SHP77 treated with DMSO at 0.1 percent for 48 hours (cell line): ENCODE measurements at places on chromosomes 6 and 20.
A peak's percentile ranks its signal among the peaks of the same experiment; 100 is the strongest.

GRCh38 chr6:132712366-132712765, 1.5 kb downstream of the VNN1 start:
- no peak for DNase-seq

DNA sequence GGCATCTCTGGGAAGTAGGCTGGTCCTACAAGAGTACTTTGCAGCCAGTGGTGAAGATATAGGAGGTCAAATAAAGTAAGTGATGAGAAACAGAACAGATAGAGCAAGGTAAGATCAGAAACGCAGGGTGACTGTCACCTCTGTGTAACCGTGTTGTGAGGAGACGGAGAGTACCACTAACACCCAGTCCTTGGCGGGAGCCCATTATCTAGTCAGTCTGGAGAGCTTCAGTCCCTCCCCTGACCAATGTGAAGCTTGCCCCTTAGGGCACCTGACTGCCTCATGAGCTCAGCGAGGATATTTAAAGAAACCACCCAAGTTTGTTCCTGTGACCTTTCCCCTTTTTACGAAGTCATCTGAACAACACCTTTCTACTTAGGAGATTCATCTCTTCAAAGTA, 110.0 kb downstream of the SAMD5 start:
- DNase-seq, result no peak

- no peak for DNase-seq
Measured at GRCh38 chr6:138909511-138909910, 78.5 kb downstream of the REPS1 start.

- DNase-seq, result no peak
Measured at GRCh38 chr6:151422981-151423380, 28.9 kb downstream of the RMND1 start.

GRCh38 chr6:147142684-147143245, 61.5 kb upstream of the STXBP5 start:
- DNase-seq, result no peak

- no peak for DNase-seq
Measured at GRCh38 chr6:25103603-25104002, 167.8 kb upstream of the RIPOR2 start.

DNA sequence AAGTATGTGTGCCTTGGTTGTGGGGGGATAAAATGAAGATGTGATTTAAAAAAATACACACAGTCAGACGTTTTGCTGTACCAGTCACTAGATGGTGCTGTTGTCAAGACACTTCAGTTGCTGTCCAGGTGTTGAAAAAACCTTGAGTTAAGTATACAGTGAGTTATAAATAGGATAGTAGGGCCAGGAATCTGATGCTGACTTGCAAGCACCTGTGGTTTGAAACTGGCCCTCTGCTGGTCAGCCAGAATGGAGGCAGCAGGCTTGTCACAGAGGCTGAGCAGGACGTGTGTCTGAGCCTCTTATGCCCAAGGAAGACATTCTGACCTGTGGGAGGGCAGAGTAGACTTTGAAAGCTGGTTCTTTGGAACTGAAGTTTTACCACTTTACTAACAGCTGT, 27.8 kb downstream of the RNF8 start:
- DNase-seq, result peak; percentile 88

DNA sequence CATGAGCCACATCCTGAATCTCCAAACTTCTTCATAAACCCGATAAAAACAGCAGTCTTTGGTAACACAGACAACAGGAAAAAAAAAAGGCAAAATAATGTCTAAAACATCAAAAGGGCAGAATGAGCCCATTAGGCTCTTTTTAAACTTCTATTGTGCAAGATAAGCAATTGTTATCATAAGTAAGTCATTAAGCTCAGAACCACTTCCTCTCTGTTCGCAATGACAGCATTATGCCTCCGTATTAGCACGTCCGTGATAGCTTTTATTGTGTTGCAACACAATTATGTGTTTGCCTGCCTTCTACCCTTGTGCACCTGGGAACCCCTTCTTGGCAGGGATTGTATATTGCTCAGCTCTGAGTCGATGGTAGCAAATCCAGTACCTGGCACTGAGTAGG, 147.1 kb downstream of the LRFN2 start:
- DNase-seq, result no peak

GRCh38 chr6:52546678-52547077, 30.2 kb downstream of the TRAM2 start:
- DNase-seq, result no peak

DNA sequence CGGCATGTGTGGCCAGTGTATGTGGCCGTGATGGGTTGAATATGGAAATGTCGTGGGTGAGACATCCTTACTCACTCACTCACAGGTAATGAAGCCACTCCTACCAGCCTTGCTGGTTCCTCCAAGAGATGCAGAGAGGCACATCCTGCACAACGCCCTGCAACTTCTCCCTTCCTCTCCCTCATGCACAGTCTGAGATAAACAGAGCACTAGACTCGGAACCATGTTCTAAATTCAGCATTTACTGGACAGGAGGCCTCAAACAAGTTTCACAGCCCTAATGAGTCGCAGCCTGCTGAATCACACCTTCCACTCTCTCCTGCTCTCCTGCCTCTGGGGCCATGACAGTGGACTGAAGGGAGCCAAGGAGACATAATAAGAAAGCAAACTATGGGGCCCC, 91.2 kb downstream of the ISM1 start:
- DNase-seq, result no peak

- DNase-seq, result no peak
Measured at GRCh38 chr6:121242386-121242785, 91.9 kb downstream of the TBC1D32 start.

GRCh38 chr20:47950124-47950912, 165.0 kb upstream of the SULF2 start:
- no peak for DNase-seq

DNA sequence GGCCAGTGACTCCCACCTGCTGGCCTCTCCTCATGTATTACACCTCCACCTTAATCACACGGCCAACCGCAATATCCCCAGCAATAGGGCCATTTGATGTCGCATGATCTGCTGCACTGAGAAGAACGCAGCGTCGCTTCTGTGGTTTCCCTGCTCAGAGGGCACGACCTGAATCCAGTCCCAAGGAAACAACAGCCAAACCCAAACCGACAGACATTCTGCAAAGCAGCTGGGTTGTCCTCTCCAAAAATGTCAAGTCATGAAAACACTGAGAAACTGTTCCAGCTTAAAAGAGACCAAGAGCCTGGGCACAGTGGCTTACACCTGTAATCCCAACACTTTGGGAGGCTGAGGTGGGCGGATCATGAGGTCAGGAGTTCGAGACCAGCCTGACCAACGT, 7.5 kb upstream of the BPI start:
- DNase-seq, result no peak

DNA sequence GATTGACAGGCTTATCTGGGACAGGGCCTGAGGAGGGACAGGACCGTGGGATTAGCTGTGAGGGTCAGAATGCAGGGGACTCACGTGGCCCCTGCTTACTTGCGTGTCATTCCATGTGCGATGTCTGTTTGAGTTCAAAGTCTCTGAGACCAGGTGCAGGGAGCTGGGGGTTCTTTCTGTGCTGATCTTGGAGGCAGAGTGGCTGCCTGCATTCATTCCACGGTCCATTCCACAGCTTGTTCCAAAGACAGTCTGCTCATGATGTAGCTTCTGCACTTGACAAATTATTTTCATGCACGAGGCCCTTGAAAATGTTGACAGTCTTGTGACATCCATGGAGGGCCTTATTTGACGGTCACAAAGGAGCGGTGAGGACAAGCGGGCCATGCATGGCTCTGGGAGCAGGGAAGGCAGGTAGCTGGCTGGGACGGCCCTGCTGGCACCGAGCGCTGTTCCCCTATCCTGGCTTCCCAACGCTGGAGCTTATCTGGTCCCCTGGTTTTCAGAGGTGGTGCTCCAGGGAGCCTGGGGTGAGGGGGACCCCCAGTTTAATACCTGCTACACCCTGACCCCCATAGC, 156.3 kb upstream of the RNF24 start:
- DNase-seq, result no peak

- no peak for DNase-seq
Measured at GRCh38 chr6:140311146-140311545, 936.7 kb upstream of the CITED2 start.

GRCh38 chr6:121247386-121247785, 86.9 kb downstream of the TBC1D32 start:
- no peak for DNase-seq

DNA sequence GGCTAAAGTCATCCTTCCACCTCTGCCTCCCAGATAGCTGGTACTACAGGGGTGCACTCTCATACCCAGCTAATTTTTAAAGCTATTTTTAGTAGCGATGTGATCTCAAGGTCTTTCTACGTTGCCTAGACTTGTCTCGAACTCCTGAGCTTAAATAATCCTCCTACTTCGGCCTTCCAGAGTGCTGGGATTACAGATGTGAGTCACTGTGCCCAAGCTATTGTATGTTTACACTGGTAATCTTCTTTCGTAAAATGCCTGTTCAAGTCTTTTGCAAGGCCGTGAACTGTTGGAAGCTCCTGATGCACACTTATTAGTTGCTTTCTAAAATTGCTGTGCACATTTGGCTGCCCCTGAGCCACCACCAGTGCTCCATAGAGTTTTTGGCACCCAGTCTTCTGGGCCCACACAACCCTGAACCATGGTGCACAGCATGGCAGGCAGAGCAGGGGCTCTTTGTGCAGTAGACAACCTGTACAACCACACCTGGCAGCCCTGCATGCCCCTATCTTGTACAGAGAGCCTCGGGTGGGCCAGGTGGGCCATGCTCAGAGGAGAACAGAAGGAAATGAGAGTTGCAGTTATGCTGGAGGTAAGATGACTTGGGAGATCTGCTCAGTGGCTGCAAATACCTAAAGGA, 33.3 kb downstream of the PDRG1 start:
- DNase-seq, result no peak

GRCh38 chr6:52317841-52318581, 33.5 kb upstream of the MCM3 start:
- DNase-seq, result no peak

DNA sequence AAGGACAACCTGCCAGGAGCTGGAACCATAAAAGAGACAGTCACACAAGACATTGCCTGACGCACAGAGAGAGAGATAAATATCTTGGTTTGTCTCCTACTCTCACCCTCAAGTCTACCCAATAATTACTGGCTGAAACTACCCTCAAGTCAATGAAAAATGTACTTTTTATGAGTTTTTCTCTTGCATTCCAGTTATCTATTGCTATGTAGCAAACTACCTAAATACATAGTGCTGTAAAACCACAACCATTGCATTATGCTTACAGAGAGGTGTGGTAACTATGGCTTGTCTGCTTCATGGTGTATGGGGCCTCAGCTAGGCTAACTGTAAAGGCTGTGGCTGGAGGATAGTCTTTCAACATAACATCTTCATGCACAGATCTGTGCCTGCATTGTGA, 247.8 kb downstream of the HAO1 start:
- DNase-seq, result no peak

DNA sequence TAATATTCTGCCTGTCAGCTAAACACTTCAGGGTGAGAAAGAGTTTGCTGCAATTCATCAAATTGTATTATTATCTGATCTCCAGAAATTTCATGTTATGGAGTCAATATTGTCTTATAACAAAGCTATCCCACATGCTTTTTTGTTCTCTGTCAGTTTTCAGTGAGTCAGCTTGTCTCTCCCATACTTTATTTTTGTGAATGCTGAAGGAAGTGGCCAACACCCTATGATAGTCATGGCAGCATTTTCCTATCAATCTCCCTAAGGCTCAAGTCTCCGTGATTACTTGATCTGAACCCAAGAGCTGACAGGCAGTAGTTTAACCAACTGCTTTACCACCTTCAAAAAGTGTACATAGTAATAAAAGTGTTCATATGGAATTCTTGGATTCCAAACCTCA, 42.2 kb downstream of the RFPL4B start:
- DNase-seq, result no peak

DNA sequence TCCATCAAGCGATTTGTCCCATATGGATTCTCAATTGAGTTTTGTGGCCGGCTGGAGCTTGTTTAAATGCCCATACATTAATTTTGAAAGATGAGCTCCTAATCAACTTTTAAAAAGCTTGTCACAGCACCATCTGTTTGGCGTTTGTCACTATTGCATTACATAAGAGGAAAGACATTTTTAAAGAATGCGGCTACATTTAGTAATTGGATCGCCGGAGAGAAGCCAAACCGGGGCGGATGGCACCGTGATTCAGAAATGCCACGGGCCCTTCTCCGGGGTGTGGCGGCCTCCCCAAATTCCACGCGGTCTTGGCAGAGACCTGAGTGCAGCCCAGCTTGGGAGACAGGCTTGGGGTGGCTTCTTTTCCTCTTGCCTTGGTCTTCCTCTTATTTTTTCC, 67.7 kb upstream of the ZNFX1 start:
- no peak for DNase-seq

DNA sequence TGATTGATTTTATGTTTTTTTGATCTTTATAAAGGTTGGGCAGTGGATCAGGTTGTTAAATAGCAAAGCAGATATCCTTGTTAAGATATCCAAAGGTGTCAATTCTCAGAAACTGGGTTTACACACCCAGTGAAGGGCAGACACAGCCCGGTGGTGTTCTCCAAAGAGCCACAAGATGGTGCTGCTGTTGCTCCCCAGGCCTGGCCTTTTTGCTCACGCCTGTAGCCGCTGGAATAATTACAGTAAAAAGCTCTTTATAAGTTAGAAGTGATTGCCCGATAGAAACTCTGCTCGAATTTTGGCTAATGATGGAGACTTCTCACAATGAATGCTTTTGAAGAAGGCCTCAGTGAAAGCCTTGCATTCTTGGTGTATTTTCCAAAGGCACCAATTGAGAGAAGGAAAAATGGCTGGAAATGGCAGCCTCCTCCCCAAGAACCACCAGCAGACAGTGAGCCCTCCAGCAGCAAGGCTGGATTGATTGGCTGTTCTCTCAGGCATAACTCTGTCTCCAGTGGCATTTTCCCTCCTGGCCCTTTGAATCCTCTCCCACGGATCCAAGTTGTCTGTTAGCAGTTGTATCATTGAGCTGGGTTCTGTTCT, 120.5 kb upstream of the CHD6 start:
- no peak for DNase-seq

DNA sequence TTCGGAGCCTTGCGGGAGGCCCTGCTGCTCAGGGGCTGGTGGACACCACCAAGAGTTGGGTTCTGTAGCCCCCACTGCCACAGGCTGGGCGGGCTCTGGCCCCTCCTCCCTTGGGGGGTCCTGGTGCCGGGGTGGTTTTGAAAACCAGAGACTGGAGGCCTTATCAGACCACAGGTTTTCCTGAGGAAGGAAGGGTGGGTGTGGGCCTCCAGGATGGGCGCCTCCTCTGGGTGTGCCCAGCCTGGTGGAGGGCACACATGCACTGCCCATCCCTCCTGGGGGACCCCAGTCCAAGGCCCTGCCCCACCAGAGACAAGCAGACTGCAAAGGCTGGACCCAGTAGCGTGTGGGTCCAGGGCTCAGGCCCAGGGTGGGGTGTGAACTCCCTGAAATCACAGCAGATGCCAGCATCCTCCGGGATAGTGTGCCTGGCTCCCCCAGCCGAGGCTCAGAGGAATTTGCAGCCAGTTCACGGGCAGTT, 13.5 kb upstream of the ZBTB46 start:
- DNase-seq, result no peak

DNA sequence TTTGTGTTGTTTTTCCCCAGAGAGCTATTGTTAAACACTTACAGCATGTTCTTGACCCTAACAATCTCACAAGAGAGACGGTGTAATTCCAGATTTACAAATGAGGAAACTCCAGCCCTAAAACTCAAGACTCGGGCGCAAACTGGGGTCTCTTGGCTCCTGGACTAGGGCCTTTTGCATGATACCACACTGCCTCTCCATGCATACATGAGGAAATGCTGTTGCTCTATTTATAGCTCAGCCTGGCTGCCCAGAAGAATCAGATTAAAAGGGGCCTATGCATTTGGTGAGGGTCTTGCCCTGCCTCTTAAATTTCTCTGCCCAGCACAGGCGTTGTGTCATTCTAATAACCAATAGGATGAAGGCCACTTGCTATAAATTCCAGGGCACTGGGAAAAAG, 30.5 kb upstream of the SNRPB2 start:
- DNase-seq, result no peak

- DNase-seq, result no peak
Measured at GRCh38 chr6:89348372-89348771, 4.2 kb downstream of the UBE2J1 start.
